ENCODE measurements at places on chromosomes 6 and 20.

DNA sequence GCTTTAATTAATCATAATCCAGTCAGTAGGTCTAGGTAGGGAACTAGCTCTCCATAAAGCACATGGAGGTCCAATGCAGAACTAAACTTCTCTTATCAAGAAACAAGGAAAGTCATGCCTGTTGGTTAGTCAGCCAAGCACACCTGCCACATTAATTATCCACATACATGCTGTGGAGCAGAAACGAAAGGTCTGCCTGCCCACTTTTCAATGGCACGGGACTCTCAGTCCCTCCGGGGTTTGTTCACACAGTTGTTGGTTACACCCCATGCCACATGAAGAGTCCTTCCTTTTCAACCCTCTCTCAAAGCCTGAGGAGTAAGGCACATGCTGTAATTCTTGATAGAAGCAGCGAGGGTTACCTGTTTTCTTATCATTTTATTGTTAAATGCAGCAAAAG lies 1096.4 kb upstream of the MAP3K7 start:
- DNase-seq: no peak

DNA sequence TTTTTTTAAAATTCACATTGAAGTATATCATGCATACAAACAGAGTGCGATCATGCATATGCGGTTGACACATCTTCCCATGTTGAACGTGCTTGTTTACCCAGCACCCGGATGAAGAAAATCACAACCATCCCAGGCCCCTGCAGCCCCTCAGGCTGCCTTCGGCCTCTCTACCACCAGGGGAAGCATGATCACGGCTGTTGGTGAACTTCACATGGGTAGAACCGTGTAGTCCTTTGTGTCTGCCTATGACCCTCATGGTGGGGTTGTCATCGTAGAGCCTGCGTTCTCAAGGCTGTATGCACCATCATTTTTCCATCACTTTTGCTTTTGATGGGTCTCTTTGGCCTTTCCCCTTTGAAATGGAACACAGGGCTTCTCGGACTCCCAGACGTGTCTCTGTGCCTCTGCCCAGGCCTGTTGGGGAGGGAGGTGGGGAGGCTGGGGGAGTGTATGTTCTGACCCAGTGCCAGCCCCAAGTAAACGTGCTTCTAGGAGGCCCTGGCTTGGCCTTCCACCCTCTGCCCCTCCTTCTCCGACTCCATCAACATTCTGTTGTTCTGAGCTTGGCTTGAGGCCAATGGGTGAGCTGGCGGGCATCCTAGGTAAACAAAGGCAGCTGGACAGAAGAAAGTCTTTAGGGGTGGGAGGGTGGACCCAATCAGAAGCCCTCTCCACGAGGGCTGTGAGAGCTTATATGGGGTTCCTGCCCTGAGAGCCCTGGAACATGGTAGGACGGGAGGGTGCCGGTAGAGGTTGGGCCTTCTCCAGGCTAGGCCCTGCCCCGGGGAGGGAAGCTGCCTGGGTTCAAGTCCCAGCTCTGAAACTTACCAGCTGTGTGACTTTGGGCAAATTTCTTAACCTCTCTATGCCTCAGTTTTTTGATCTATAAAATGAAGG lies 39.7 kb downstream of the TGM2 start:
- no peak for DNase-seq

DNA sequence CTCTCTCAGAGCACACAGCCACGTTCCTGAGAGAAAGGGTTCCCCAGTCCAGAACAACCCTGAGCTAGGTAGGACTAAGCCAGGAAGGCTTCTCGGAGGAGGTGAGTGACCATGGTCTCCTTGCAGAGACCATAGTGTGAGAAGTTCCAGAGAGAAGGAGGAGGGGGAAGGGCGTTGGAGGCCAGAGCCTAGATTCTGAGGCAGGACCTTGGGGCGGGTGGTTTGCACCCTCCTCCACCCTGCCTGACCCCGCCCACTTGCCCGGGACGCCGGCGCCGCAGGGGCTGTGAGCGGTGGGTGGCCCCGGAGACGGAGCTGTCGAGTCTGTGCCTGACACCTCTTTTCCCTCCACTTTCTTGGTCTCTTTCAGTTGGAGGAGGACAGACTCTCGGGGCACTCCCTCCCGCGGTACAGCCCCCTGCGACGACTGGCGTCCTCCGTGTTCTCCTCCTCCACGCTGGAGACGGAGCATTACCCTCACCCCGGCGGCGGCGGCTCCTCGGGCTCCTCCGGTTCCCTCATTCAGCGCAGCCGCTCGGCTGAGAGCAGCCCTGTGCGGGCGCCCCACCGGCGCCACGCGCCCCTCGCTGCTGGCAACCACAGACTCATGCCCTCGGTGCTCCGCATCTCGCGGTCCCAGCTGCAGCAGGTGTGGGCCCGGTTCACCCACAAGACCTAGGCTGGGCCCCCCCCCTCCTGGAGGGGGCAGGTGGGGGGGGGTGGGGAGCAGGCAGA lies 26.2 kb downstream of the TTBK1 start:
- DNase-seq: peak; percentile 30

DNA sequence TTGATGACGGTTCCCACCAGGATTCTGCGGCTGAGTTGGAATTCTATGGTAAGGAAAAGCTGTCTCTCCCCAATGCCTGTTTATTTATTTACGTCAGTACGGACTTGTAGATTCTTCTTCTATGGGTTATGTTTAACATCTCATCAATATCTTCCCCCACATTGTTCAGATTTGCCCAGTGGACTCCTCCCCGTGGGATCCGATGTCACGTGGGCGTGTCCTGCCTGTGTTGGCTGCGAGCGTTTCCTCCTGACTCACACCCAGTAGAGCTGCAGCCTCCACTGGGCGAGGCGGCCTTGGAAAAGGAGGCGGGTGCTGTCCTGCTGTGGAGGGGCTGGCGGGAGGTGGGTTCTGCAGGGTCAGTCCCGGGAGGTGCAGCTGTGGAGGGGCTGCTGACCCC lies 46.8 kb upstream of the SLCO4A1 start:
- no peak for DNase-seq

DNA sequence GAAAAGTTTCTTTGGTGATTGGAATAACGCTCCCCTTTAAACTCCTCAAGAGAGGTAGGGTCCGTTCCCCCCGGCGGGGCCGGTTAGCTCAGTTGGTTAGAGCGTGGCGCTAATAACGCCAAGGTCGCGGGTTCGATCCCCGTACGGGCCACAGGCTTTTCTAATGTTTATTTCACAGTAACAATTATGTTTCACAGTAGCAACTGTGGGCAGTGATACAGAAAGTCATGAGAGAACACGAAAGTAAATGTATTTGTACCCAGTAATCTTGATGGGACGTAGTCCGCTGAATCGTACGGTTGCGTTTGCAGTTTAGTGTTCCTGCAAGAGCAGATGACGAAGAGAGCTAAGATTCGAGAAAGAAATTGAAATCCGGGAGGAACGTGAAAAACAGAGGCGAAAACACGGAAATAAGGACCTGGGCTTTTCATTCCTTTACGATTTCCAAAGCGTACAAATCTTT lies 505.5 kb downstream of the PRIM2 start:
- no peak for DNase-seq

DNA sequence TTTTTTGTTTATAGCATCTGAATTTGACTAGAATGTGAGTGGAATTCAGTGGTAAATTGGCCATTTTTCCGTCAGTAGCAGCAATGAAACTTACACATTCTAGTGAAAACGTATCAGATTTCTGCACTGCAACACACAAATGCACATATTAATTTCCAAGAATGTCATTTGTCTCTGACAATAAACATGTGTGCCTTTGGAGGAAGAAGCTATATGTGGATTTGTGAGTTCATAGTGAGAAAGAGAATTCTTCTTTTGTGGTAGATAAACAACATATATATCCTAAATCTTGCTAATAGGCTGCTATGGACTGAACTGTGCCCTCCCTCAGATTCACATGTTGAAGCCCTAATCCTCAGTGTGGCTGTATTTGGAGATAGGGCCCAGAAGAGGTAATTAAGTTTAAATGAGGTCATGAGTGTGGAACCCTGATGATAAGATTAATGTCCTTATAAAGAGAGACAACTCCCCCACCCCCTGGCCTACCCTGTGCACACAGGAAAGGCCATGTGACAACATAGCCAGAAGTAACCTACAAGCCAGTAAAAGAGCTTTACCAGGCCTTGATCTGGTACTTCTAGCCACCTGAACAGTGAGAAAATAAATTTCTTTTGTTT lies 200.2 kb upstream of the EYA4 start:
- DNase-seq: no peak

DNA sequence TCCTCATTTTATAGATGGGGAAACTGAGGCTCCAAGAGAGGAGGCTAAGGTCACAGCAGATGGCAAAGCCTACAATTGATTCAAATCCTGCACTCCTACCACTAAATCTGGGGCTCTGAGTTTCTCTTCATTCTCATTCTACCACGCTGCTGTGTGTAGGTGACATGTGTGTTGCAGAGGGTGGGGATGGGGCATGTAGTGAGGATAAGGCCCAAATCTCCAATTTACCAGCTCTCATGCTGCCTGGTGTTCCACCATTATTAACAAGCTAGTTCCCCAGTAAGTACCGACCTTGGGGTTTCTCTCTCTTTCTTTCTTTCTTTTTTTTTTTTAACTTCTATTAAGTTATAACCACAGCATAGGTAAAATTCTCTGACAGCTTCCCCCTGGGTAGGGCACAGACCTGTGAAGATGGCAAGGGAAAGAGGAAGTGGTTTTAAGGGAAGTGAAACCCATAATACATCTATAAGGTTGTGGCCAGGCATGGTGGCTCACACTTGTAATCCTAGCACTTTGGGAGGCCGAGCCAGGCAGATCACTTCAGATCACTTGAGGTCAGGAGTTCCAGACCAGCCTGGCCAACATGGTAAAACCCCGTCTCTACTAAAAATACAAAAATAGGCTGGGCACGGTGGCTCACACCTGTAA lies 13.0 kb upstream of the MATN4 start:
- peak; percentile 62 for DNase-seq

GRCh38 chr6:148538261-148539190 lies 195.9 kb downstream of the SASH1 start:
- DNase-seq: no peak

DNA sequence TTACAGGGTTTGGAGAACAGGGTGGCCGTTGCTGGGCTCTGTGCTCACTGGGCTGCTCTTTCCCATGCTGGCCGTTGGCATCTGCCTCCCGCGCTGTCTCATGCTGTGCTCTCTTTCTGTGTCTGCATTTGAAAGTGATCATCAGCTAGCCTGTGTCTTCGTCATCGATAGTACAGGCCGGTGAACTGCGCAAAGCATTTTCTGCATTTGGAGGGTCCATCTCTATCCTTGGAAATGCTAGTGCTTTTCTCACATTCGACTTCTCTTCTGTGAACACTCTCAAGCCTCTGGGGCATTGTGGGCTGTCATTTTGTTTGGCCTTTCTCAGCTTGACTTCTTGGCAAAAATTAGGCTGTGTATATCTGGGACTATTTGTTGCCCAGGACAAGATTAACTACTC lies 6.8 kb upstream of the SNHG17 start:
- DNase-seq: no peak

- DNase-seq: no peak
These were observed 221.7 kb downstream of the ARHGAP18 start for GRCh38 chr6:129488313-129488712.

- no peak for DNase-seq
These were observed 269.4 kb upstream of the CDYL start for GRCh38 chr6:4506792-4507191.

GRCh38 chr6:106064142-106064541 lies 22.0 kb upstream of the PRDM1 start:
- DNase-seq: no peak

GRCh38 chr20:731891-732560 lies 36.3 kb downstream of the SLC52A3 start:
- DNase-seq: no peak

DNA sequence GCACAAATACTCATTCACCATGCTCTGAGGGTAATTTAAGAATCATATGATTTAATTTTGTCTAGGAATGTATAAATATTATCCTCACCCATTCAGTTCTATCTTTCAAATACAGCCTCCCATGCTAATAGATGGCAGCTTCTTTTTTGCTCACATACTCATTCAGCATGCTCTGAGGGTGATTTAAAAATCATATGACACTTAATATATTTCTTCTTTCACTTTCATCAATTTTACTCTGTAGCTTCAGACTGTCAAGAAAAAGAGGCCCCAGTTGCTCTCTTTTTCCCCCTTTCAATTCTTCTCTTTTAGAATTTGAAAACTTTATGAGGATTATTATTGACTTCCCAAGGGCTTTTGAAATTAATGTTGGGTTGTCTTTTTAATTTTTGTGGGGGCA lies 161.7 kb upstream of the LAMP5 start:
- DNase-seq: no peak

- peak; percentile 63 for DNase-seq
These were observed 2.0 kb downstream of the SMIM29 start for GRCh38 chr6:34246563-34247391.

DNA sequence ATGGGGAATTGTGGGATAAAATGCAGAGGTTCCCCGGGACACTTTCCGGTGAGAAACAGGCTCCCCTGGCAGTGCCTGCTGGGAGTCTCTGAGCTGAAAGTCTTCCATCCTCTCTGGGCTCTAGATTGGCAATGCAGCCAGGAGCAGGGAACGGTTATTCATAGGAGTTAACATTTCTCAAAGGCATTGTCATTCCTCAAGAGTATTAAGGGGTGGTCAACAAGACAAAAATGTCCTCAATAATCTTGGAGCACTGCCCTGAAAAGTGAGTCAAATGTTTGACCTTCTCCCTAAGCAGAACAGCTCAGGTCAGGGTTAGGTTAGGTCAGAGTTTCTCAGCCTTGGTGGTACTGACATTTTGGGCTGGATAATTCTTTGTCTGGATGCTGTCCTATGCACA lies 13.2 kb downstream of the BPIFB1 start:
- no peak for DNase-seq

- DNase-seq: no peak
These were observed 764.2 kb downstream of the TENT5A start for GRCh38 chr6:80988286-80988685.

DNA sequence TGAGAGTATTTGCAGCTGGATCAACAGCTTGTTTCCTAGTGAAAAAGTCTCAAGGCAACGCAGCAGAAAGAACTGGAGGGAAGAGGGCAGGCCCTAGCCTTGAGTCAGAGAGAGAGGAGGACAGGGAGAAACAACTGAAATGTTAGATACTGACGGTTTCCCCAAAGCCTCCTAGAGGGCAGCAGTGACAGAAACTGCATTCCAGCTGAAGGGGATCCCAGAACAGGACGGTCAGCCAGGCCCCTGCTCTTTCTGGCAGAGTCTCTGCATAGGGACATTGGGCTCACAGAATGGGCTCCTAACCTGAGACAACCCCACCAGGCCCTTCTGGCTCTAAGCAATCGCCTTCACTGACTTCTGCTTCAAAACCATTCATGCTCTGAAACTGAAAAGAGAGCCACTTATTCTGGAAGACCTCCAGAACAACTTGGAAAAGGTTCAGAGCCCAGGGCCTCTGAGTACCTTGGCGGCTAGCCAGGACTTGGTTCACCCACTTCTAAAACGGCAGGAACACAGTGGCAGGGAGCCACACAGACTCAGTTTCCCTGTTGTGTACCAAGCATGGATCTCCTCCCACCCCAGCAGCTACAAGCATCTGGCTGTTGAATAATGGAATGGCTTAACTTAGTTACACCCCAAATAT lies 72.9 kb downstream of the PSMB1 start:
- DNase-seq: no peak

DNA sequence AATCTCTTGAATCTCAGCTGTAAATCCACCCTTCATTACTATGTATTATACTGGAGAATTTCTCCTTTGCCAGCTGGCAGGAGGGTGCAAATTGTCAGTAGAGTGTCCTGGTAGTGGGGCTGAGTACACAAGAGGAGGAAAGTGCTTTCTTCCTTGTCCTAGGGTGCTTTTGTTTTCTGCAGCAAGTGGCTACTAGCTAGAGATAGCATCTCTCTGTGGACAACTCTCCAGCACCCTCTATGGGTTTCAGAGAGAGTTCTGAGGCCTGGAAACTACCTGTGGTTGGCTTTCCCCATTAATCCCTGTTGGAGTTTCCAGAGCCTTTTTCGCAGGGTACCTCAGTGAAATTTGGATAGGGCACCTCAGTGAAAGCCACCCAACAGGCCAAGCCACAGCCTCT lies 422.5 kb upstream of the RGS17 start:
- no peak for DNase-seq

All from CD4-positive, alpha-beta T cell treated with Interleukin-1 beta for 1 hour (primary cell).